ENCODE measurements at places on chromosomes 7 and 10.

DNA sequence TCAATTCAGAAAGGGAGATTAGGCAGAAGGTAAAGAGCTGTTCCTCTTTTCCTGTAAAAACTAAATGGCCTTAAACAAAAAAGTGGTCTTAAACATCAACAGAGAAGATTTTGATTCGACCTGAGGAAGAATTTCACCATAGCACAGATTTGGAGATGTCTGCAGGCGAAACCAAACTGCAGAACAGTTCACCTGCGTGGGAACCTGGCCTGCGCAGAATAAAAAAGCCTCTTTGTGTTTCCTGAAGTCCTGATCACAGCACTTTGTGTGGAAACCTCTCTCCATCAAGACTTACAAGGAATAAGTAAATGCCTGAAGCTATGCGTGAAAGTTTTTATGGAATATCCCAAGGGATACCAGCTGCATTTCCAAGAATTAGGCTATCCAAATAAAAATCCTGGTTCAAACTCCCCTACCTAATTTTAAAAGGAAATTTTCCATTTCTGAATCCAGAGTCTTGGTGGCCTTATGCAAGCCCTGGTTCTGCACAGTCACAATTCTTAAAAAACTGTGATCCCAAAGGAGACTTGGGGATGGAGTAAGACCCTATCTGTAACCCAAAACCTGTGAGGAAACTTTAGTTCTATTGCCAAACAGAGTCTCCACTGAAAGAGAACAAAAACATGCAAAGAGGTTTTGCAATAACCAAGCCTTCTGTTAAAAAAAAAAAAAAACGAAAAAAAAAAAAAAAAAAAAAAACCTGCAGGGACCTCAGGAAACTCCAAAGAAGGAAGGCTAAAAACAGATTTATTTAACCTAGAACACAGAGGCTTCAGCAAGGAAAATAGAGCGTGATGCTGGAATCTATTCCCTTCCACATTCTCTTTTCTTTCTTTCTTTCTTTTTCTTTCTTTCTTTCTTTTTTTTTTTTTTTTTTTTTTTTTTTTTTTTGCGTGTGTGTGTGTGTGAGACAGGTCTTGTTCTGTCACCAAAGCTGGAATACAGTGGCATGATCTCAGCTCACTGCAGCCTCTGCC is 10.4 kb downstream of the CALML3 start:
- DNase-seq, result no peak

DNA sequence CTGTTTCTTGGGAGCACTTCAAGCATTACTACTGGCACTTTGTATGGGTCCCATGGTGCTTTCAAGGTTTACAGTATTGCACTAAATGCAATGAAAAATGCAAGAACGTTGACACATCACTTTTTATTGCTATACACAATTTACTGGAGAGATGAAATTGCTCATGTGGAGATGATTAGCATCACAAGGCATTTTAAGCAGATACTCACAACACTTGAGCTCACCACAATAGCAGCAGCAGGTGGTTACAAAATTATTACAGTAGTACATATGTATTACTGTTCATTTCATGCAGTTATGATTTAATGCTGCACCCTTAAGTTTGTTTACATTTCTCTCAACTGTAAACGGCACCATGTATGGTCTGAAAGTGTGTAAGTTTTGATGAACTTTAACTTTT is 537.7 kb downstream of the GRM8 start:
- no peak for DNase-seq

DNA sequence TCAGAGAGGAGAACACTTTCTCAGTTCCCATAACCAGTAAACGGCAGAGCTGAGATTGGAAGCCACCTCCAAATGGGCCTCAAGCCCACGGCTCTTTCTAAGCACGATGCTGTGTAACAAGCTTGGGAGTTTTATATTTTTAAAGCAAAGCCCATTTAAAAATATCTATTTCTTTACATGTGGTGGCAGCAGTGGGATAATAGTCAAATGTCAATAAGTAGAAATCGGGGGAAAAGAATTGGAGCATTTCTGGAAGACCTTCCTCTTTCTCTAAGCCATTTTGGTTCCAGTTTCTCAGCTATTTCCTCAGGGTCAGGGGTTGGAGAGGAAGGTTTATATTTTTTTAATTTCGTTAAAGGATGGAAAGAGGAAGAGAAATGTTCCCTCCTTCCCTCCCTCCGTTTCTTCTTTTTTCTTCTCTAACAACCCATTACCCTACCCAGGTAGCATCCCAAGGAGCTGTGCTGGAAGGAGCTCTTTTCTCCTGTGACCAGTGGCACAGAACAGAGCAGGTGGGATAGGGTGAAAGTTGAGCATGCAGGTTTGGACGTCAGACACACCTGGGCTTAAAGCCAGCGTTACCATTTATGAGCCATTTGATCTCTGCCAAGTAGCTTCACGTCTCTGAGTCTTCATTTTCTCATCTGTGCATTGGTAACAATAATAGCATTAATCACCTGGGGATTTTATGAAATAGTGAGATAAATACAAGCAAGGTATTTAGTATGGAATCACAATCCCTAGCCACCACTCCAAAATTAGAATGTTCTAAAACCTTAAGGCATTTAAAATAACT is 515.7 kb downstream of the RPS24 start:
- no peak for DNase-seq

GRCh38 chr10:117570880-117571279 is 28.3 kb downstream of the EMX2 start:
- no peak for DNase-seq

GRCh38 chr10:96747734-96748550 is 27.6 kb upstream of the PIK3AP1 start:
- DNase-seq, result no peak

DNA sequence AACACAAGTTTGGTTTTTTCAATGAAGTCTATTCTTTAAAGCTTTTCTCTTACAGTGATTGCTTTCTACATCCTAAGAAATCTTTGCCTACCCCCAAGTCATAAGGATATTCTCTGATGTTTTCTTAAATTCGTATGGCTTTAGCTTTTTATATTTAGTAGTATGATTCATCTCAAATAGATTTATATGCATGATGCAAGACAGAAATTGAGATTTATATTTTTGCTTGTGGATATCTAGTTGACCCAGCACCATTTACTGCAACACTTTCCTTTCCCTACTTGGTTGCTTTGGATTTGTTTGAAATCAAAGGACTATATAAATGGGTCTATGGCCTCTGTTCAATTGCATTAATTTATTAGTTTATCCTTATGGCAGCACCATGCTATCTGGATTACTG is 113.9 kb downstream of the ZNF438 start:
- no peak for DNase-seq

DNA sequence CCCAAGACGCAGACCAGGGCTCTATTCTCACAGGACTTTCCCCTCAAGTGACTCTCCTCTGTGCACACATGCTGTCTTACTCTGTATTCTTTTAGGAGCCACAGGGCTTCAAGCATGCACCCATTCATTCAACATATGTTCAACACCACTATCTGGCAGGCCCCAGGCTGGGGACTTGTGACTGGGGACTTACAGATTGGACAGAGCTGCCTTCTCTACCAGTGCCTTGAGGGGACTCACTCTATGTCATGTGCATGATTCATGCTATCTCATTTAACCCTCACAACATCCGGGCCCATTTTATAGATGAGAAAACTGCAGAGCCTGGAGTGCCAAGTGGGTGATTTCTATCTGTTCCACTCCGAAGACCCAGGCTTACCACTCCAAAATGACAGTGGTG is 34.3 kb downstream of the MYL10 start:
- DNase-seq, result no peak

DNA sequence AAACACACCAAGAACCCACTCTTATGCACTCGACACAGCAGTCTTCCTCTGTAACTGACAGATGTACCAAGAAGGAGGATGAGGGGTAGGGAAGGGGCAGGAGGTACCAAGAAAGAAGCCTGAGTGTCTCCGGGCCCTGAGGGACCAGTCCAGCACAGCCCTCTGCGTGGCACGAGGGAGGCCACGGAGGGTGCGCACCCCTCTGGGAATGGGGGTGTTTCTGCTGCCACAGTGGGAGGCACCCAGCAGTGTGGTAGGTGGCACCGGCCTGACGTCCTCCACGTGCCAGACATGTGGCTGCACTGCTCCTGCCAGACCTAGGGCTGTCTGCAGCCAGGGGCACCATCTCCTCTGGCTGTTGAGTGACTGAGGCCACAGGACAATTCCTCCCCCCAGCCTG is 154.3 kb downstream of the ZMYND11 start:
- DNase-seq, result no peak

GRCh38 chr7:93228302-93228701 is 2.0 kb upstream of the HEPACAM2 start:
- DNase-seq, result peak; percentile 25

DNA sequence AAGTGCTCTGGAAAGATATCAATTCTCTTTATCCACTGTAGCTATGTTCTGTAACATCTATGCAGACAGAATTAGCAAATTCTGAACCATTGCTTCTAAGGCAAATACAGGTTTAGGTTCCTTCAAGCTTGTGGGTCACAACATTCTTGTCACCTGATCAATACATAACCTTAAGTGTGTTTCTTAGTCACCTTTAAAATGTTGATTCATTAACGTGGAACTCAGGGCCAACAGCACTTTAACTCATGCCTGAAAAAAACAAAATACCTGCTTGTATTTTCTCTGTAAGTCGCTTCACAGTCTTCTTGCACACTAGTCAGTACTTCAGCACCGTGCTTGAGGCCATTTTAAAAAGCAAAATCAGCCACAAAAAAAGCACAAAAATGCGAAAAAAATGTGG is 35.2 kb upstream of the TRIL start:
- no peak for DNase-seq

- no peak for DNase-seq
Observed at GRCh38 chr7:33732462-33732861, 172.9 kb upstream of the BMPER start.

DNA sequence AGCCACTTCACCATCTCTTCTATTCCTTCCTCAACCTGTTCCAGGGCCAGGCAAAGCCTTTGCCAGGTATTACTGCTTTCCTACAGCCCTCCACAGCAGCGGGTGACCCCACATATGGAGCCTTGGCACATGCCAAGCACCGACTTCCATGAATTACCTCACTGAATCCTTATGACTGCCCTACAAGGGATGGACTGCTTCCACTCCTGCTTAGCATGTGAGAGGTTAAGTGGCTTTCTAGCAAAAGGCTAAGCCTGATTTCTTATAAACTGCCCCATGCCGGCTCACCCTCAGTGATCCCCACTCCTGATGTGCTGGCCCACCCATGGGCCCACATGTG is 44.0 kb upstream of the PDLIM1 start:
- no peak for DNase-seq

DNA sequence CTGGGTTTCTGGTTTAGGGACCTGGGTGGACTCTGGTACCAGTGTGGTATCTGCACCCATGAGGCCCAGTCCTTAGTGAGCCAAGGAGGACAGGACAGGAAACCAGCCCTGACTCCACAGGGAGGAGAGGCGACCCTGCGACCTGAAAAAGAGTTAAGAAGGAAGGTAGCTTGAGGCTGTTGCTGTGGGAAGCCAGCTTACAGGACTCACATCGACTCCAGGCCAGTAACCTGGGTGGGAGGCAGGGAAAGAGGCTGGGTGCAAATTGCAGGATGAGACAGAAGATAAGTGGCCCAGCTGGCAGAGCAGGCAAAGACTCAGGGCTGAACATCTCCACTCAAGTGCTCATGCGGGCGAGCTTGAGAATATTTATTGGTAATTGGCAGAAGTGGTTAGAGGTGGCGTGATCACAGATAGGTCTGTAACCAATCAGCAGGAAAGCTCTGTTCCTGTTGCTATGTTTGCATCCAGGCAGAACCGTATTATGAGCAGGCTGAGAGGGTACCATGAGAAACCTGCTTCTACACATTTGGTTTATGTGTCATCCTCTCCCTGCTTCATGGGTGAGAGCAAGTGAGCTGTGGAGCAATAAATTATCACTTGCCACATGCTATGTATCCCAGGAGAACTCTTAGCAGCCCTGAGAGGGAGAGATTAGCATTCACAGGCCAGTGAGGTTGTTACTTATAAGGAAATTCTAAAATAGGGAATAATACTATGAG is 11.0 kb downstream of the TLL2 start:
- no peak for DNase-seq

DNA sequence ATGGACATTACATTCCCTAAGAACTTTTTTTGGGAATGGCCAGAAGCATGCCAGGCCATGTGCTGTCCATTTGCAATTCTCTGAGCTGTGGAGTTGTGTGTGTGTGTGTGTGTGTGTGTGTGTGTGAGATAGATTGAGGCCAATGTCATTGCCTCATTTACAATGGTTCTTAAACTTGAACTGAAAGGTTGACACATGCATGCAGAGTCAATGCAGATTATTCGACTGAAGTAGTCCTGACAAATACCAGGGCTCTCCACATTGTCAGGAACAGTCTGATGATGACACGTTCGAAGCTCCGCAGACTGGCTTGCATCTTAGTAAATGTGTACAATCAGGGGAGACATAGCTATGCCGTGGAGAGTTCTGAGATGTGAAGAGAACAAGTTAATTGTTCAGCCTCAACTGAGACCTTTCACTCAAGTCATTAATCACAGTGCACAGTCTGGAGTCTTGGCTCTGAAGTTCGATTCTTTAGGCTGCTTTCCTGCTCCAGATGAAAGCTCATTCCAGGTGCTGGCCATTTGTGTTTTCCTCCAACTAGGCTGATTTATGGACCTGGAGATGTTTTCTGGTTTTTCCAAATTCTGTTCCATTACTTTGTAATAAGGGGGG is 921.9 kb downstream of the LRMDA start:
- DNase-seq, result no peak

DNA sequence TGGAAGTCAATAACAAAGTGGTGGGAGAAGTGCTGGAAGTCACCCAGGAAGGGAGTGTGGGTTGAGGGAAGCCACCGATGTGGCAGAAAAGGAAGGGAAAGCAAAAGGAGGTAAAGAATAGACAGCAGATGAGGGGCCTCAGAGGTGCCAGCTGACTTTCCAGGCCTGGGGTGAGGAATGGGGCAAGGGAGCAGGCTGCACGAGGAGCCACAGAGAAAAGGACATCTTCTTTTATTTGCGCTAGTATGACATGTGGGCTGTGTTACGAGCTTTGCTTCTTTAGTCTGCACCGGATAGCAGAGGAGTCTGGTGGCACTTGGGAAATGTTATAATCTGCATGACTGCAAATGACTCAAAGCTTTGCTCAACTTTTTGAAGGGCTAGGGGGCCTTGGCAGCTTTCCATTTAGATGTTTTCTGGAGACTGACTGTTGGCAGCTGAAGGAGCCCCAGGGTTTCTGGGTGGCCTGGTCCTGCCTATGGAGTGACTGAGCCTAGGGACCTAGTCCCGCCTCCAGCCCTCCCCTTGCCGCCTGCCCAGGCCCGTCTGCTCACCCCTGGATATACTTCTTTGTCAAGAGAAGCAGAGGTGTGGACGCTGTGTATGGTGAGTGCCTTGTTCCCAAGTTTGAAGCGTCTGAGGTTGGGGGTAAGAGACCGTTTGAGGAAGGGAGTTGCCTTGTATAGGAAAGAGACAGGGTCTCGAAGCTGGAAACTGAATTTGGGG is 5.1 kb downstream of the PRXL2A start:
- DNase-seq, result no peak

- no peak for DNase-seq
Observed at GRCh38 chr7:132117636-132118035, 458.6 kb downstream of the PLXNA4 start.

DNA sequence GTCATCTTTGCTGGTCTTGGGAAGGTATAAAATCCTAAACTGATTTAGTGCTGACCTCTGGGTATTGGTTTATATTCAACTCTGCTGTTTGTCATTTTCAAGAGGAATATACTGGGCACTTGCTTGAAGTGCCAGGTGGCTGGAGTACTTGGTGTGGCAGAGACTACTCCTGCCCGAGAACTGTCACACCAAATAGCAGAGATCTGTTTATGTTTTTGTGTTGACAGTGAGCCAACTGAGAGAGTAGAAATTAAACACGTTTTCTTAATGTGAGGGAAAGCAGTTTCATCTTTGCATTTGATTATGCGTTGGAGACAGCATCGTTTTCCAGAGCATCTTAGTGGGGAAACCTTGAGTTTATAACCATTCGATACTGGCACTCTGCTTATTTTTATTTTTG is 174.4 kb downstream of the CDCA7L start:
- no peak for DNase-seq
